Amygdala (tissue), 56 donors: ENCODE measurements at places on chromosomes 1 and 21.

DNA sequence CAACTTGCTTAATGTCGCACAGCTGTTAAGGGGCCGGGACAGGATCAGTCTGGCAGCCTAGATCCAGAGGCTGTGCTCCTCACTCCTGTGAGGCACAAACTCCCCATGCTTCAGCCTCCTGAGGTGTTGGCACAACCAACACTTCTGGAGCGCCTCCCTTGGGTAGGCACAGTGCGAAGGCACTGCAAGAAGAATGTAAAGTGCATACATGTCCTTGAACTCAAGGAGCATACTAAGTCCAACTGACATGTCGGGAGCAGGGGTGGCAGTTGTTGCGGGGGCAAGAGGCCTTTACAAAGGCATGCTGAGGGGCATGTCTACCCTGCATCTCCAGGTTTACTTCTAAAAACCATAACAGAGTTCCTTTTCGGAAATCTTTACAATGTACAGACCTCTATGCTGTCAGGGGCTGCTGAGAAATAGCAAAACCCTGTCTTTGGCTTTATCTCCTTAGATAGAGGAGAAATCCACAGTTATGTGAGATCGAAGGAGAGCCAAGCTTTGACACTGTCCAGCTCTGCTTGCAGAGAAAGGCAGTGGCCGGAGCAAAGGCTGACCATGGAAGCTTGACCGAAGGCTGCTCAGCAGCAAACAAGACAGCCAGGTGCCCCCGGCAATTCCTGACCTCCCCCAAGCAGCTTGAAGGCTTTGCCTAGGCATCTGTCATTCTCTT, 93.9 kb downstream of the CDC7 start:
- no peak for DNase-seq

- no peak for DNase-seq
Observed at GRCh38 chr1:89815611-89816010, 5.2 kb upstream of the LRRC8D start.

DNA sequence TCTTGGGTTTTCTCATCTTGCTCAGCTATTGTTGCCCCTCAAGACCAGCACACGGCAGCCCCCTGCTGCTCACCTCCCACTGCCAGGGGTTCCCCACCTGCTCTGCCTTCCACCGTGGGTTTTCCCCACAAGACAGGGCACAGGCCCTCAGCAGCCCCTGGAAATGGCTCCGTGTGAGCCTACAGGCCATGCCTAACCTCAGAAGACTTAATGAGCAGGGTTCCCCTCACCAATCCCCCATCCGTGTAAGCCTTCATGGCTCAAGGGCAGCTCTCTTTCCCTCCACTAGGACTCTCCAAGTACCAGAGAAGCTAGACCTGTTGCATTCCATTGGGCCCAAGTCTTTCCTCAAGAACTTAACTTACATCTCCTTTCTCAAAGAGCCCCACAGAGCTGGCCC, 18.4 kb upstream of the RCAN3 start:
- DNase-seq, result no peak

- no peak for DNase-seq
Observed at GRCh38 chr1:54546651-54547401, 1.2 kb upstream of the ACOT11 start.

DNA sequence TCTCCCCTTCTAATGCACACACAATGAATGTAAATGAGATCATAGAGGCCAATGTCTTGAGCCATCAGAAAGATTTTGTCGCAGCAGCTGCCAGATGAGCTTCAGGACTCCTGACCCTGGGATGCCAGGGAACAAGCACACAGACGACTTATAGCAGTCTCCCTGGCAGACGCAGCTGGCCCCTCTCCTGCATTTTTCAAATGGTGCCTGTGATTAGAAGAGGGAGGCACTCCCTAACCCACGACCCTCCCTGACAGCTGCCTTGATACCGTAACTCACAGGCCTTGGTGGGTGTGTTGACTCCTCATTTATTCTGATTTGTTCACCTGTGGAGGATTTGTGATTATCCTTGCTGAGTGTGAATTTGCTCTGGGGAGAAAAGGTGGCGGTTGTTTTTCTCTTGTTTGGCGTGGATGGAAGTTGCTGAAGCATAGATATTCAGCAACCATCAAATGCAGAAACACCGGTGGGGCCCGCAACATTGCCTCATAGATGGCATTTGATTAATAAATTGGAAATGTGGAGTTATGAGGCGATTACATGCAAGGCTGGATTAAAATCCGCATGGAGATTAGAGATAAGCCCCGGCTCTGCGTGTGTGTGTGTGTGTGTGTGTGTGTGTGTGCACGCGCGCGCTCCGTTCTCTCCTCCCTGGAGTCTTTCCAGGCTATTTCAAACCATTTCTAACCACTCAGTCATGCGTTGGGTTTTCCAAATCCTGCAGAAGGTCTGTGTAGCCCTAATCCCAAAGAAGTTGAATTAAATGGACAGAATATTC, 2.1 kb upstream of the RD3 start:
- no peak for DNase-seq

DNA sequence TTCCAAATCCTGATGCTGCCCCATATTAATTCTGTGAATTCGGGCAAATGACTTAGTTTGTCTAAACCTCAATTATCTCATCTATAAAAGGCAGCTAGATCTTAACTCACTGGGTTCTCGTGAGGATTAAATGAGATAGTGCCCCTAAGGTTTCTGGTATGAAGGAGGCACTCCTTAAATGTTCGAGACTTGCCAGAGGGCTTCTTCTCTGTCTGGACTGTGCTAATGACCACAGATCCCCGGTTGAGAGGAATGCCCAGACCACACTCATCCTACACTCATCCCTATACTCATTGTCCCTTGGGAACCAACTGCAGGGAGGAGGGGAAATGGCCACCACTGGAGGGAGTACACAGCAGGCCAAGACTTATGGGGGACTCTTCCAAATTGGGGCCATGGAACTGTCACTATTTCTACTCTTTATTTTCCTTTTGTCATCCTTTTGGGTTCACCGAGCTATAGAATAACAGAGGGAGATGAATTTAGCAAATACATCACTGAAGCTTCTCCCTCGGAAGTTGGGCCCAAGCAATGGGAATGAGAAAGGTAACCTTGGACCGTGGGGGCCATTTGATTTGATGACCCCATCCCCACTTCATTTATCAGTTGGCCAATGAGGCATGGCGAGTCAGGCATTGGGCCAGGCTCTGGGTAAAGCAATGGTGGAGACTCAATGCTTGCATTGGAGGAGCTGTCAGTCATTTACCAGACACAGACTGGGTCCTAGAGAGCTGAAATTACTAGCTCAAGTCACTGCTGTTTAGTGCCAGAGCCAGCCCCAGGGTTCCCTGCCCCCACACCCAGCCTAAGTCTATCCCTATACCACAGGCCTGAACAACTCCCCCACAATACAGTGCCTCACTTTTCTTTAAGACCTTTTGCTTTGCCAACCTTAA, 5.1 kb downstream of the ATF3 start:
- no peak for DNase-seq

GRCh38 chr1:192615055-192615454, 20.9 kb upstream of the RGS13 start:
- no peak for DNase-seq

DNA sequence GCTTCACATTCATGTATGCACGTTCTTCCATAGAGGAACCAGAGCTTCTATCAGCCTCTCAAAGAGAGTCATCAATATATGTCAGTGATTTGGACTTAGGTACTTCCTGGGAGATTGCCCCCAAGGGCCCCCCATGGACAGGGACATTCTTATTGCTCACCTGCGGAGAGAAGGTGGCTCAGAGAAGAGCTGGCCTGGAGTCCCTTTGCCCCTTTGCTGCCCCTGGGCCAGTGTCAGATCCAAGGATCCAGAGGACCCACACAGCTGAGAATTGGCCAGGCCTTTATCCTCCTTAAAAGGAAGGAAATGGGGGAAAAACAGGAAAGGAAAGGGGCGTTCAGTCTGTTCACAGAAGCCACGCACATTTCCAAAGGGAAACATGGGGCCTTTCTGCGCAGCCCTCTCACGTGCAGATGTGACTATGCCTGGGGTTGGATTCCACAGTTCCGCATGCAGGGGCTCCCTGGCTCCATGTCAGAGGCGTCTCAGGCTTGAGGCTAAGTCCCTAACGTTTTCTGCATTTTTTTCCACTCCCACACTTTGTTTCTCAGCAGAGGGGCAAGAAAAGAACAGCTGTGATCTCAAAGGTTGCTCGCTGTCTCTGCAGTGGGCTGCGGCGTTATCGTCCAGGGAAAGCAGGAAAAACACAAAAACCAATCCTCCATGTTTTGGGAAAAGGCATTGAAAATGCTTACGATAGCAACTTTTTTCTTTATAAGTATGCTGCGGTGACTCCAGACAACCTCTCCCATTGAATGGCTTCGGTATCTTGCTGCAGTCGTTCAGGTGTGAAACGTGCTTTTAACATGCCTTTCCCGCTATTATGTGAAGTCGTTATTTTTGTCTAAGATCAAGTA, 5.9 kb downstream of the C1orf226 start:
- DNase-seq, result no peak

- no peak for DNase-seq
Observed at GRCh38 chr1:38115226-38115625, 68.6 kb upstream of the POU3F1 start.

DNA sequence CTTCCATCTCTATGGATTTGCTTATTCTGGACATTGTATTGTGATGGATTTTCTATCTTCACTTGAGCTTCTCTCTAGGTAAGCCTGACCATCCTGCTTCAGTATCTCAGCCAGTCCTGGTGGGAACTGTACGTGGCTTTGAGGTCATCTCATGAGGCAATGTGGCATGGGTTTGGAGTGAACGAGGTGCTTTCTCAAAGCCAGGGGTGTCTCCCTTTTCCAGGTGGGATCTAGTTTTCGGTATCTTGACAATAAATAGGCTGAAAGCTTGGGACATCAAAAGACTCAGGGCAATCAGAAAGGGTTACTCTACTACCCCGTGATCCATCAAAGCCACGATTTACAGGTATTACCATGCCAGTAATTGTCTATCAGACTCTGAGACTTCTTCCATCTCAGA, 40.8 kb downstream of the AZIN2 start:
- DNase-seq, result no peak

GRCh38 chr1:247118946-247119446, 14.8 kb upstream of the ZNF669 start:
- no peak for DNase-seq

GRCh38 chr1:234645964-234646363, 36.0 kb upstream of the IRF2BP2 start:
- no peak for DNase-seq

DNA sequence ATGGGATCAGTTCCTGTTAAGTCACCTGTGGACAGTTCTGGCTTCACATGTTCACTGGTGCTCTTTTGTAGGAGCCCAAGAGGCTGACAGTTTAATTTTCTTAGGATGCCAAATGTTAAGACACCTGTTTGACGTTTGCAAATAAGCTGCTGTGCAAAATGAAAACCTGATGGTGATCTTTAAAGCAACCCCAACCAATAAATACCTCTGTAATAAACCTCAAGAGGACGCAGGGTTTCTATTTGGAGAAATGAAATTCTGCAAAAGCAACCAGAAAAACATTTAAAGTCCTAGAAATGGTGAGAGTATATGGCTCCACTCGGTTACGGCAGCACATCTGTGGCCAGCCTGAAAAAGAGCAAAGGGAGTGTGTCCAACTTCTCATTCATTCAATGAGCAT, 5.7 kb upstream of the RHEX start:
- DNase-seq, result no peak

GRCh38 chr1:21814241-21814918, 2.3 kb downstream of the LDLRAD2 start:
- no peak for DNase-seq

DNA sequence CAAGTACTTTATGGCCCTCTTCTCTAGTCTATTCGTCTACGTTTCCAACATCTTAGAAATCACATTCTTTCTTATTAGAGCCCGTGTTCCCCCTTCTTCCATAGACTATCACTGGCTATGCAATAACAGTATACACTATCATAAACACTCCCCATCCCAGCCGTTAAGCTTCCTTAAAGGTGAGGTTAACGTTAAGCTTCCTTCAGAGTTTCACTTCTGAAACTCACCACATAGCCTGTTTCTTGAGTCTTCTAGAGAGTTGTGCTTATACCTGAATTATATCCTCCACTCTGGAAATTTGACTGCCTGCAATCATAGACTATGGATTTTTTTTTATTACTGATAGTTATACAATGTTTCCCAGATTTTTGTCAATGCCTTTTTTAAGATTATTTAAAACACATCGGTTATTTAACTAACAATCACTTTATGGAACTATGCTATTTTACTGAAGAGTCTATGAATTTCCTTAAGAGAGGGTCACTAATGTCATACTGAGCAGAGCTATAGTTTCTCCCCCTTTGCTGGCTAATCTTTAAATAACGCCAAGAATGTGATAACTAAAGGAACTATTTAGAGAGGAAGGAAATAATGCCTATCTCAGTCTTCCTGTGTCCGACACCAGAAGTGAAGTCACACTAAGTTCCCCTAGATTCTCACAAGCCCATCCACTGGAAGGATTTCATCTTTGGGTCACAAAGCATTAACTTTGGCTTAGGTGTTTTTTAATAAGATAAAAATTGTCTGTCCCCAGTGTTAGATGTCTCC, 16.8 kb downstream of the FCER1A start:
- no peak for DNase-seq

DNA sequence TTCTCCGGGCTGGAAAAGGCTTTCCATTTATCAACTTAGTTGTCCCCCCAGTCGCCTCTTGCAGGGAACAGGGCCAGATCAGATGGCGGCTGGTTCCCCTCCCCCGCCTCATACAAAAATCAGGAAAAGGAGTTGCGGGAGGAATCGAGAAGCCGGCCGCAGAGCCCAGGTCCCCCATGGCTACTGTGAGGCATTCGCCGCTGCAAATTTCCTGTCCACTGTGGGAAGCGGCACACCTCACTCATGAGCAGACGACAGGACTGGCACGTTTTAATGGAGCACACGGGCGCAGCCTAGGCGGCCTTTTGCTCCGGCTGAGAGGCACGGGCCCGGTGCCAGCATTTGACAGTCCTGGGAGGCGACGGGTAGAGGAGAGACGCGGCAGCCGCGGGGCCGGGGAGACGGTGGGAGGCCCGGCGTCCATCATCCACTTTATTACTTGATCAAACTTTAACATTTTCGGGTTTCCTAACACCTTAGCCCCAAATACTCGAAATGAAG, 1.1 kb downstream of the GNG4 start:
- DNase-seq, result no peak

DNA sequence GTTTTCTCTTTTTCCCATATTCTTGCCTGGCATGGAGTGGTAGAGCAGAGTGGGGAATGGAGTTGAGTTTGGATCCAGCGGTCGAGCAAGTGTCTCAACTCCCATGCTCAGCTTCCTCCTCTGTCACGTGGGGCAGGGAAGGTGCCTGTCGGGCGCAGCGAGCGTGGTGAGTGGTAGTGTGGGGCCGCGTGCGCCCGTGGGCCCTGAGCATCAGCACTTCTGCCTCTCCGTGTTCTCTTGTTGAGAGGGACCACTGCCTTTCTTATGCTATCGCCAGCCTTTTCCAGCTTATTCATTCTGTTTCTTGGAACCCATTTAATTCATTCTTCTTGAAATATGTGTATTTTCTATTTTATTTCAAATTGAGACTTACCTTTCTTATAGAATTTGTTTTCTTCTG, 65.1 kb downstream of the ADARB1 start:
- no peak for DNase-seq

GRCh38 chr1:47434051-47434842, 3.6 kb upstream of the FOXD2 start:
- DNase-seq, result peak; percentile 25

GRCh38 chr1:228074954-228075730, 7.4 kb upstream of the ARF1 start:
- DNase-seq, result no peak

- DNase-seq, result no peak
Observed at GRCh38 chr1:109137958-109138357, 24.0 kb downstream of the ELAPOR1 start.

GRCh38 chr1:8787218-8787617, 30.2 kb downstream of the RERE start:
- no peak for DNase-seq
